ENCODE measurements at places on chromosomes 2 and 18.

DNA sequence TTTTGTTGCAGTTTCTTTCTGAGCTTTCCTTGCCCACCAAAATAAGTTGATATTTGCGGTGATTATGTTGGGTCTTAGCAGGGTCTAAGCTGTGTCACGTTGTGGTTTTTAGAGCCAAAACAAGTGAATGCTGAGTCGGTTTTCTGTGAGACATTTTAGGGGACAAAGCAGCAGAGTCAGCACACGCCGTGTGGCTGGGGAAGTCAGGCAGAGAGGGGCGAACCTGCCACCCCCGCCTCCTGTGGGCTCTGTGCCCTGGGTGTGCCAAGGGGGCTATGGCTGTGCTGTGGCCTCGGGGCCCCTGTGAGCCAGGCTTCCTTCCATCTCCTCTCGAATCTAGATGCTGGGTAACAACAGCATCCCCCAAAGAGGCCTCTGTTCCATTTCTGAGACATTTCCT, 30.8 kb upstream of the TMEM87B start:
- DNase-seq: no peak

DNA sequence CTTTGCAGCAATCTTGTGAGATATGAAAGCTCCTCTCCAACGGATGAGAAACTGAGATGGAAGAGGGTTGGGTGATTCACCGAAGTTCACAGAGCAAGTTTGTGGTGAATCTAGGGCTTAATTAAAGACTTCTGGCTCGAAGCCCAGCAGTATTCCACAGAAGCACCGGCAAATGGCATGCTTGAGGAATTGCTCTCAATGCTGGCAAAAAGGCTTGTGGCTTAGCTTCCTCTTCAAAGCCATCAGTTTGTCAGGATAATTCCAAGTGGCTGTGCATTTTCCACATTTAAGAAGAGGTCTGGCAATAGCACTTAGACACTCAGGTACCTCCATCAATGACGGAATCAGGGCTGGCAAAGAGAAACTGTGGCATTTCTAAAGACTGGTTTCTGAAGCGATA, 98.7 kb upstream of the SLC66A3 start:
- DNase-seq: no peak

DNA sequence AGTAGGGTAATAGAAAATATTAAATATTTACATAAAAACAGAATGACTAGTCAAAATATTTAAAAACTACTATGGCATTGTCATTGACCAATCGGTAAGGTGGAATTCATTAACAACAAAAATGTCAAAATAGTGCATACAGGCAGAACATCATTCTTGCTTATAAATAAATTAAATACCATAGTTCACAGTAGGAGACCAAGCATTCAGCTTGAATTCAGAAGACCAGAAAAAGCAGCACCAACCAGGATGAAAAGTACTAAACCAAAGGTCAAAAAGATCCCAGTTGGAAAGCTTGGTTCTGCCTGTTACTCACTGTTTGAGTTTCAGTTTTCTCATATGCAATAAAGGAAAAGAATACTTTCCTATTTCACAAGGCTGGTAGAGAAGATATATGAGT, 244.3 kb downstream of the OSR1 start:
- no peak for DNase-seq

DNA sequence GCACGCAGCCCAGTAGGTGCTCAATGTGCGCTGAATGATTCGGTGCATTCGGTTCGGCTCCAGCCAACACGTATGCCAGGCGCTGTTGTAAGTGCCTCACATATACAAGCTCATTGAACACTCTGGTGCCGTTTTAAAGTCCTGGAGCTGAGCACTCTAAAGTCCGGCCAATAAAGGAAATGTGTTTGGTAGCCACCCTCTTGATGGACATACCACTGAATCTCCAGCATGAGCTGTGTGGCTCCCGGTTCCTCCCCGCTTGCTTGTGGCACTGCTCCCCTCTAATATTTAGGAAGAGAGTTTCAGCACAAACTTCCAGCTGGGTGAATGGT, 112.1 kb downstream of the MCFD2 start:
- DNase-seq: no peak

DNA sequence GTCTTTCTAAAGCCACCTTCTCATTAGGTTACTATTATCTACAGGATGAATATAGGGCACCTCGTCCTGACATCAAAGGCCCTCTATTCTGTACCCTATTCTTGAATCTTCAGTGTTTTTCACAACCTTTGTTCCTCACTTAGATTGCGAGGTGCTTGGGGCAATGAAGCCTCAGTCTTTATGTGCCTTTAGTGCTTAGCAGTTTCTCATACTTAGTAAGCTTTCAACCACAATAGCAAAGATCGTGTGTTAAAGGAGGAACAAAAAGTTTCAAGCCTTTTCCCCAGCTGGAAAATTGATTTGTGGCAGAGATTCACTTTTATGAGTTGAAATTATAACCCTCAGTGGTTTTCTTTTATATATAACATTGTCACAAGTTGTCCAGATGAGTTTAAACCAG, 226.9 kb downstream of the MYO3B start:
- no peak for DNase-seq

- no peak for DNase-seq
Measured at GRCh38 chr2:236875906-236876505, 209.7 kb upstream of the COPS8 start.

- DNase-seq: no peak
Measured at GRCh38 chr2:177243476-177243875, 21.1 kb downstream of the NFE2L2 start.

- no peak for DNase-seq
Measured at GRCh38 chr2:47602996-47603395, 179.9 kb upstream of the MSH6 start.

DNA sequence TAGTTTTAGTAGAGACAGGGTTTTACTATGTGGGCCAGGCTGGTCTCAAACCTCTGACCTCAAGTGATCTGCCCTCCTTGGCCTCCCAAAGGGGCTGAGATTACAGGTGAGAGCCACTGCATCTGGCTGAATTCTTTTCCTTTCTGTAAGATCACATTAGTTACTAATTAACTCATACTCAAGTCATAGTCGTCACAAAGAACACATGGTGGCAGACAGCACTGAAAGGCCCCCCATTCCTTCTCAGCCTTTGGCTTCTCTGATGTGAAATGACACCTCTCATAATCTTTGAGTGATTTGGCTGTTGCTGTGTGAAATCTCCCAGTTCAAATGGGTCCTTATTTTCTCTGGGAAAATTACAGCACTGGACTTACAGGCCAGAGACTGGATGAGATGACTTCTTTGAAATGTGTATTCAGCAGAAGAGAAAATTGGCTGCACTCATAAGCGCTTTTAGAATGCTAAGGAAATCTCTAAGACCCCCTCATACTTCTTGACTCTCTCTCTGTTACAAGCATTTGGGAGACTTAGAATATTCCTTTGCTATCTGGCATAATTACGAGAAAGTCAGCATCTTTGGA, 764.8 kb downstream of the RNF144A start:
- DNase-seq: no peak

GRCh38 chr2:39620067-39620466, 45.6 kb upstream of the TMEM178A start:
- peak; percentile 13 for DNase-seq

GRCh38 chr2:196516564-196516963, 123.0 kb upstream of the CCDC150 start:
- no peak for DNase-seq

DNA sequence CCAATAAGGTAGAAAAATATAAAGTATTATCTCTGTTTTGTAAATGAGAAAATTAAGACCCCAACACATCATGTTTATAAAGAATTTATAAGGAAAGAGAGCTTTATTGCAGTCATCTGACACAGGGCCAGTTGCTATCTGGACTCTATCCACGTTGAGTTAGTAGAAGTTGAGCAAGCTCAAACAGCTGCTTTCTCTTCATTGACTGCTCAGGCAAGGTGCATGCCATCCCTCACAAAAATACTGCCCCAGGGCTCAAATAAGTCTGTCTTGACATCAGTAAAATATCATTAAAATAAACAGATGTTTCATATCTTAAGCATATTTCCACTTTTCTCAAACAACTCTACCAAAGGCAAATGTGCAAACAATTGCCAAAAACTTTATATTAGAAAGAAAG, 14.8 kb downstream of the COL5A2 start:
- no peak for DNase-seq

- no peak for DNase-seq
Measured at GRCh38 chr18:34494359-34494696, 215.8 kb upstream of the DTNA start.

DNA sequence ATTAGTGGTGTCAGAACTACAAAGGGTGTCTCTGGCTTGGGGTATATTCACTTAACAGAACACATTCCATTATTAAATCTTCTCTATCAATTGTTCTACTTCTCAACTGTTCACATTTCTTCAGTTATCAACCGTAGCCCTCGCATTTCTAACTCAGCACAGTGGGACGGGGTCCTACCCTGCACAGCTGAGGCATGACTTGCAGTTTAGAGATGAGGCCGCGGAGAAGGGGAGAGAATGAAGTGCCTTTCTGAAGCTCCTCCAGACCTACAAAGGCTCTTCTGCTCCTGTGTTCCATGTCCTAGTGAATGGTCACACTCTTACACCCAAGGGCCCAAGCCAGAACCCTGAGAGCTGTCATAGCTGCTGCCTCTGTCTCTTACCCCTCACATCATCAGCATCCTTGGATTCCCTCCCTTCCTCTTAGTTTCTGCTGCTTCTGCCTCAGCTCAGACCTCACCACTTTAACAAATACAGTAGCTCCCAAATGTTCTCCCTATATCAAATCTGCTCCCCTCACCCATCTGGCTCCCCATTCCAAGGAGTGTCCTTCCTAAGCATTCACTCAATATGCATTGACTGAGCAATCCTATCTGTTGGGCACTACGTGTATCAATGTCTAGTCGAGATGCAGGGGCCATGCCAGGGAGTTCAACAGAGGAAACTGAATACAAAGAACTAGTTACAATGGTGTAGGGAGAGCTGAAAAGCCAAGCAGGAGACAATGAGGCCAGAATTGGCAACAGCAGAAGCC, 34.3 kb upstream of the MRPL19 start:
- DNase-seq: no peak

DNA sequence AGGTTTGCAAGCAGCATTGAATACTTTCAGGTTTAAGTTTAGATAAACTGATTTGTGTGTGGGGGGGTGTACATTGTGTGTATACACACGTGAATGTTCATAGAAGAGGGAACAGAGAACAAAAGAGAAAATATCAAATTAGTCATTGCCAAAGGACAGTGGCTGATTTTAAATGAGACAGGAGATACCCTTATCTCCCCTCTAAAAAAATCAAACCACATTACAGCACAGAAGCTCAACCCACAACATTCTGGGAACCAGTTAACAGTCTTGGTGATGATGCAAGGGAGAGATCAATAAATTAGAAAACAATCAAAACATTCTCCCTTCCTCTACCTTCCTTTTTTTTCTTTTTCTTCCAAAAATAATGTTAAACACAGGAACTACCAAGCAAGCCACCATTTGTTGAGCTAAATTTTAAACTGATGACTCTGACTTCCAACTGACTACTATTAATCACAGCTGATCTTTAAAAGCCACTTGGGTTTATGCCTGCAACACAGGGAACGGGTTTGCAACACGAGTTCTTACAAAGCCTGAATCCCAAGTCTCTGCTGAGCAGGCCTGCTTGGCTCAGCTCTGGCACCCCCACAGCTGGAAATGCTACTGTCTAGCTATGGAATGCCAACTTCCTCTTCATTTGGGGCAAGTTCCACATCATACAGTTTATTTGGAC, 119.2 kb upstream of the ACVR1C start:
- DNase-seq: no peak

GRCh38 chr2:234630801-234631261, 133.9 kb upstream of the ARL4C start:
- no peak for DNase-seq

DNA sequence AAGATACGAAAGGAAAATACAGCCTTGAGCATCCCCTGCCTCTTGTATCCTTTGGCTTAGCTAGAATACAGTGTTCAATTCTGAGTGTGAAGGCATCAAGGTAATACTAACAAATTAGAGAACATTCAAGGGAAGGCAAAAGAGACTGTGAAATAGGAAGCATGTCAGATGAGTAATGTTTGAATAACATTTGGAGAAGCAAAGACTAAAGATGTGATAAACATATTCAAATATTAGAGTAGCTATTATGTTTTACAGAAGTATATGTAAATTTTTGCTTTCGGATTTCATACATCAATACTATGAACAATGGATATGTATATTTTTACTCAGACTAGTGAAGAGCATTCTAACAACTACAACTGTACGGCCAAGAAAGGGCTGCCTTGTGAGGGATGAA, 161.7 kb upstream of the FN1 start:
- no peak for DNase-seq

GRCh38 chr2:37627710-37628109, 43.7 kb downstream of the CDC42EP3 start:
- DNase-seq: no peak

DNA sequence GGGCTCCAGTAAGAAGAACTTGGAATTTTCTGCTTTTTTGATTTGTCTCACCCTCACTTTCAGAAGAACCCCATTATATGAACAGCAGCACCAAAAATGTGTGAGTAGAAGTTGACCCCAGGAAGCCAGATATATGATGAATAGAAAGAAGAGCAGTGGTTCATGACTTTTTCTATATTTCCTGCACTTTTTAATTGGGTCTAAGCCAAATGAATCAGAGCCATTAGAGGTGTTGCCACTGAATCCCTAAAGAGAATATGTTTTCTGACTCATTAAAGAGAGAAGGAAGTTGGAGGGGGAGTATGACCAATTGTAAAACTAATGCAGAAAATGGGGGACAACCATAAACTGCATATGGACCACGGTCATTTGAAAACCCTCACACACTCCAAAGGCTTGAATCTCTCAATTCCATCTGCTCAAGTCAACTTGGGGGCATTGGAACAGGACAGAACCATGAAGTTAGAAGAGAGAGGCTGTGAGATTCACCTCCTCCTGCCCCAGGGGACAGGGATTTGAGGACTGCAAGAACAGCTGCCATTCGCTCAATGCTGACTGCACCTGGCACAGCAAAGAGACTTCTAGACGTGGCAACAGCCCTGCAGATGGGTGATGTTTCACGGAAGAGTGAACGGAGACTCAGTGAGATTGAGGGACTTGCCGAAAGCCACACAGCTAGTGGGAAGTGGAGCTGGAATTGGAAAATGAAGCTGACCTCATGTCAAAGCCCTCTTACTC, 3.0 kb downstream of the DAPL1 start:
- no peak for DNase-seq

GRCh38 chr2:234715671-234716250, 218.9 kb upstream of the ARL4C start:
- DNase-seq: no peak

- no peak for DNase-seq
Measured at GRCh38 chr2:32732912-32733472, 105.1 kb downstream of the TTC27 start.

DNA sequence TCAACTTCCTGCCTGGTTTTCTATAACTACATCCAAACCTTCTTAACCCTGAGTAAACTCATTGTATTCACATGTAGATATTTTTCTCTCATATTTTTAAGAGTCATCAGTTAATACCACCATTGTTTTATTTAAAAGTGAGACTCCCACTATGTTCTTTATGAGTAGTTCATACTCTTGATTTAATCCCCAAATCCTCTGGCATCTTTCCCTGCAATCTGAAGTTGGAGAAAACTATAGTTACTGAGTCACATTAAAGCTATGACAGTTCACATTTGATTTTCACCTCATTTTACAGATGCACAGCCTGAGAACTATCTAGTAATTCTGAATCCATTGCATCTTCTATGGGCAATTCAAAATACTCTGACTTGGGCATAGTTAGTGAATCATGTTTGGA, 1358.7 kb upstream of the NRXN1 start:
- DNase-seq: no peak

- DNase-seq: no peak
Measured at GRCh38 chr2:182866095-182866460, 359 bp downstream of the FRZB start.

GRCh38 chr2:95008306-95008705, 17.2 kb upstream of the MAL start:
- DNase-seq: no peak
